ENCODE measurements at places on chromosomes 16 and 17. TPM values are rescaled to one million over a fixed set of nuclear protein-coding genes. Genes with fewer than 3 reads are reported as not detected.

DPEP2 gene
- polyA plus RNA-seq = 0.54 TPM

UNC13D gene
- polyA plus RNA-seq = 4.8 TPM

KARS1 gene
- polyA plus RNA-seq = 139 TPM

PRRT2 gene
- 29.4 TPM for polyA plus RNA-seq

SRL gene
- 0.90 TPM for polyA plus RNA-seq

ABAT gene
- polyA plus RNA-seq = 58.1 TPM

COQ9 gene
- 41.2 TPM for polyA plus RNA-seq

KCNJ18 gene
- polyA plus RNA-seq = not detected

- DNase-seq = no peak
These were observed 1879.9 kb downstream of the TP53TG3F start for GRCh38 chr16:35339337-35339736.

DNA sequence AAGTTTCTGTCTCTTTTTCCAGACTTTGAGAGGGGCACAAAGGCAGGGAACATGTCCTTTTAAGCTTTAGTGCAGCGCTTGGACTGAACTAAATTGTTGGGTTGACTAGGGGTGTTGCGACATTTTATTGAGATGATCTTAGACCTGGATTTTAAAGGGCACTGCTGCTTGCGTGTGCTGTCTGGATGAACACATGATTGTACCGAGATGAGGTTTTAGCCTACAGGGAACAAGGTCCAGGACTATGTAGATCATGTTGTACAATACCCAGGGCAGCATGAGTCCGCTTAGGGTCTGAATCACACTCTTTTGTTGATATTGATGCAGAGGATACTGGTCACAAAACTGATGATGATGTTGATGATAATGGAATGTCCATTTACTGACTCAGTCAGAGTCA, 5.2 kb upstream of the RGS9 start:
- DNase-seq = no peak

DNA sequence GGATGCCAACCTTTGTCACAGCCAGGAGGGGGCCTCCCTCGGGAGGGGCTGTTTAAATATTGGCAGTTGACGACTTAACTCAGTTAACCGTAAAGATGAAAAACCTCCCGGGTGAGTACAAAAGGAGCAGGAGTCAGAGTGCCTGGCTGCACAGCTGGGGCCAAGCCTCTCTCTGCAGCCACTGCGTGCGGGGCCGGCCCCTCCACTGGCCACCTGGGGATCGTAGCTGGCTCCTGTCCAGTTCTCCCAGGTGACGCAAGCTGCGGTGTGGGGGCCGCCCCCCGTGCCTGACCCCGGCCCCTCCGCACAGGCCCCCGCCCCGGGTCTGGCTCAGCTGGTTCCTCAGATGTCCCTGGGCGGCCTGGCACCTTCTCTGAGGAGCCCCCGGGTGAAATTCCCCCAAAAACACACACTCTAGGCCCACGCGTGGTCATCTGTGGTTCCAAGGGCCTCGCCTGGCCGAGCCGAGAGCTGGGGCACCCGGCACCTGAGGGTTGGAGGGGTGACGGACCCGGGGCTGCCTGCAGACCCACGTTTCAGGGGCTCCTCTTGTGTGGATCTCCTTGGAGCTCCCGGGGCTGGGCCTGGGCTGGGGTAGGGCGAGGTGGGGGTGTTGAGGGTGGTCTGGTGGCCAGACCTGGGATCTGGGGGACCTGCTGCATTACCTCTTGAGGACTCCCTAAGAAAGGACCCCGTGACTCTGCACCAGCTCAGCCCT, 7.4 kb upstream of the CACNA1H start:
- no peak for DNase-seq

DNA sequence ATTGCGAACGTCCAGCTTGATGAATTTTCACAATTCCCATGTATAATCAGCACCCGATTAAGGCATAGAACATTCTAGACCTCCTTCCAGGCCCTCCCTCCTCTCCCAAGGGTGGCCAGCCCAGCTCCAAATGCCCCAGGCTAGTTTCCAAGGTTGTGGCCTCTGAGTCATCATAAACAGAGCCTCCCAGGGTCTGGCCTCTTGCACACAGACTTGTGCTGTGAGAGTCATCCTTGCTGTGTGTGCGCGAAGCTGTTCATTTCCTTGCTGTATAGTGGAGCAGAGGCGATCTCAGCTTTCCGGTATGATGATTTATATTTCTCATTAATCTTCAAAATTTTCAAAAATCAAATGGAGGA, 20.5 kb upstream of the JPH3 start:
- DNase-seq = no peak

DNA sequence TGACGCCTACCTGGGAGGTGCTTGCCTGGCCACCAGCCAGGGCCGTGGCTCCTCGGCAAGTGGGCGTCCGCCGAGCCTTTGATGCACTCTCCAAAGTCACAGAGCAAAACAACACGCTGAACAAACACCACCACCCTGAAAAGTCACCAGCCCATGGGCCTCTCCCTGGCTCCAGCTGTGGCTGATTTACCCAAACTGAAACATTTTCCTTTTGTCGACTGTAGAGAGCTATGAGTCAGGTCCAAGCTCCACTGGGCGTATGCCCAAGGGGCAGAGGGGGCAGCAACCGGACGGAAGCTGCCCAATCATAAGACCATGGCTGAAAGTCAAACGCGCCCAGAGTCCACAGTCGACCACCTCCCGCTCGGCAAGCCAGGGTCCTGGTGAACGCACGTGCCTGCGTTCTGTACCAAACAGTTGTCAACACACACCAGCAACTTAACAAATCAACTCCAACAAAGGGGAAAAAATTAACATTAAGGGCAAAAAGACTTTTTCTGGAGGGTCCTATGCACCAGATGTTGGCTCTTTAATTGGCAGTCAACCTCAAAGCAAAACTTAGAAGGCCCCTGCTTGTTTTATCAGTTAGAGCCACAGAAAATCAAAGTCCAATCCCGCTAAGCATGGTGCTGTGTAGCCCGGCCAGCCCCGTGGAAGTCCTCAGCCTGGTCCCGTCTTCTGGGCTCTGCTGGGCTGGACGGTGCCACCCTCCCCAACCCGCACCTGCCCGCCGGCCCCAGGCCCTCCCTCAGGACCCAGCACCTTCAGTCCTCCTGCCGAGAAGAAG, 47.3 kb downstream of the TBC1D16 start:
- DNase-seq = no peak

- DNase-seq = no peak
These were observed 158.2 kb downstream of the AIPL1 start for GRCh38 chr17:6276711-6277110.

- DNase-seq = no peak
These were observed 205.7 kb upstream of the CPHXL start for GRCh38 chr16:75931970-75932369.

DNA sequence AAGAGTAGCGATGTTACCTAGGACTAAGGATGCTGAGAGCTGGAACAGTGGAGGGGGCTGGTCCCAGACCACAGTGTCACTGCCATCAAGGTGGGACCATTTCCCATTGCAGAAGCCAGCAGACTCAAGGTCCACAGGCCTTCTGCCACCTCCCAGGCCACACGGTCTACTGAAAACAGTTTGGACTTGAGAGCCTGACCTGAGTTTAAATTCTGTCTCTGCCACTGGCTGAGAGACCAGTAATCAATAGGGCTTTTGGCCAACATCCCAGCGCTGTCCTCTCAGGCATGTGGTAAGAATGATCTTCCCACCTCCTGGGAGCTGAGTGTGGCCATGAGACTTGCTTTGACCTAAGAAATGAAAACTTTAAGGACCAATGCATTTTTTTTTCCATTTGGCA, 331.4 kb upstream of the CDH5 start:
- DNase-seq = no peak

GRCh38 chr16:54672500-54672899, 258.2 kb upstream of the IRX5 start:
- no peak for DNase-seq

DNA sequence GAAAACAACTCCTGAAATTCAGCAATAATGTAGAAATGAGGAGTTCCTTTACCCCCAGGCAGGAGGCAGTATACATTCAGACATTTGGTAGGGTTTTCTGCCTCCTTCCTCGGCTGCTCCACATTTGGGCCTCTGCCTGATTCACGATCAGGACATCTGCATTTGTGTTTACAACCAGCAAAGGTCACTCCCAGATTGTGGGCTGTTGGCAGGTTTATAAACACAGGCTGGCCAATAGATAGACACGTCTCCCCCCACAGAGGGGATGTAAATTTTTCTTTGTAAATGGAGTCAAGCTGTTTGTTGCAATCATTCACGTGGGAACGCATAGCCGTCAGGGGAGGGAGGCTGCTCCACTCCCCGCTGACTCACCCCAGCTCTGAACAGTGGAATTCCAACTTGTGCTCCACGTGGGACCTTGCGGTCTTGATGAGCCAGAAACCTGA, 252.1 kb upstream of the N4BP1 start:
- DNase-seq = no peak

DNA sequence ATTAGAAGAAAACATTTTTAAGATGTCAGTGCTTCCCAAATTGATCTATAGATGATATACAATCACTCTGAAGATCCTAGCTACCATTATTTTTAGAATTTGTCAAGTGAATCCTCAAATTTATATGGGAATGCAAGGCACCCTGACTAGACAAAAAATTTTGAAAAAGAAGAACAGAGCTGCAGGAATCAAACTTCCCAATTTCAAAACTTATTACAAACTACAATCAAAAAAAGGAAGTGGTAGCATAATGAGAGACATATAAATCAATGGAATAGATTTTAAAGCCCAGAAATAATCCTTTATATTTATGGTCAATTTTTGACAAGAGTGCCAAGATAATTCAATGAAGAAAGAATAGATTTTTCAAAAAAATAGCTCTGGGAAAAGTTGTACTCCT, 198.3 kb upstream of the KCNJ16 start:
- DNase-seq = no peak

- DNase-seq = no peak
These were observed 158.5 kb downstream of the PPM1E start for GRCh38 chr17:58913971-58914769.

GRCh38 chr16:14364386-14365199, 265.5 kb downstream of the PARN start:
- peak; percentile 29 for DNase-seq

DNA sequence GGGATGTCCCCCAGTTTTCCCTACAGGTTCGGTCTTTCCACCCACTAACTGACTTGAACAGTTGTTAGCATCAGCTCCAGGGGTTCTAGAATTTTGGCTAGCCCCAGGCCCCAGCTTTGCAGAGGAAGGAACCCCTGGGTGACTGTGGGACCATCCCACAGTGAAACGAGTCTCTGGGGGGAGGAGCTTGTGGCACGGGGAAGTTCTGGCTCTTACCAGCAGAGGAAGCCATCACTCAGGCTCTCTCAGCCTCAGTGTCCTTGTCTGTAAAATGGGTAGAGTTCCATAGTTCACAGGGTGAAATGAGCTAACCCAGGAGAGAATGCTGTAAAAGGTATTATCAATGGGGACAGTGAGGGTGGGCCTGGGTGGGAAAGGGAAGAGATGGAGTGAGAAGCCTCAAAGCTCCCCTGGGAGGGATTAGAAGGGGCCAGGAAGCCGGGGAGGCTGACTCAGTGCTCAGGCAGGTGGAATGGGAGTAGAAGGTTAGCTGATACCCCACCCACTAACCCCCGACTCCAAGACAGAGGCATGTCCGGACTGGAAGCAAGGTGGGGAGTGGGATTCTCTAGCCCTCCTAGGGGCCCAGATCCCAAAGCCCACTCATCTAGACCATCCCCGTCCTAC, 30.9 kb upstream of the CDC42EP4 start:
- no peak for DNase-seq

DNA sequence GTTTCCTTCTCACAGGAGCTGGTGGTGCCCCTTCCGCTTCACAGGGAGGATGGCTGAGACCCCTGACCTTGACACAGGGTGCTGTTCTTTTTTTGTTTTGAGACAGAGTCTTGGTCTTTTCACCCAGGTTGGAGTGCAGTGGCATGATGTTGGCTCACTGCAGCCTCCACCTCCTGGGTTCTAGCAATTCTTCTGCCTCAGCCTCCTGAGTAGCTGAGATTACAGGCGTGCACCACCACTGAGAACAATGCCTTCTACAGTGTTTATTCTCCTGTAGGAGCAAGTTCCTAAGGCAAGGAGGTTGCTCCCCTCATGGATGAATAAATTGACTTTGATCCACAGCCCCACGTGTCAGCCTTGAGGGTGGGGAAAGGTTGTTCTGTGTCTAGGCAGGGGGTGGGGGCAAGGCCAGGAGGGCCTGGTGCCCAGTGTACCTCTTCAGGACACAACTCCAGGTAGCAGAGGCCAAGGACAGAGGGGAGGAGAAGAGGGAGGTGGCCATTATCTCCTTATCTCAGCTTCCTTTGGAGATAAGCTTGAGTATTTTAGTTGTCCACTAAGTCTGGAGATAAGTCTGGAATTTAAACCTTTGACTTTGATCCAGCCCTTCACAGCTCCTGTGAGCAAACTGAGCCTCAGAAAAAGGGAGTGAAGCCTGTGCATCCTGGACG, 159.4 kb downstream of the SEC14L1 start:
- DNase-seq = no peak

DNA sequence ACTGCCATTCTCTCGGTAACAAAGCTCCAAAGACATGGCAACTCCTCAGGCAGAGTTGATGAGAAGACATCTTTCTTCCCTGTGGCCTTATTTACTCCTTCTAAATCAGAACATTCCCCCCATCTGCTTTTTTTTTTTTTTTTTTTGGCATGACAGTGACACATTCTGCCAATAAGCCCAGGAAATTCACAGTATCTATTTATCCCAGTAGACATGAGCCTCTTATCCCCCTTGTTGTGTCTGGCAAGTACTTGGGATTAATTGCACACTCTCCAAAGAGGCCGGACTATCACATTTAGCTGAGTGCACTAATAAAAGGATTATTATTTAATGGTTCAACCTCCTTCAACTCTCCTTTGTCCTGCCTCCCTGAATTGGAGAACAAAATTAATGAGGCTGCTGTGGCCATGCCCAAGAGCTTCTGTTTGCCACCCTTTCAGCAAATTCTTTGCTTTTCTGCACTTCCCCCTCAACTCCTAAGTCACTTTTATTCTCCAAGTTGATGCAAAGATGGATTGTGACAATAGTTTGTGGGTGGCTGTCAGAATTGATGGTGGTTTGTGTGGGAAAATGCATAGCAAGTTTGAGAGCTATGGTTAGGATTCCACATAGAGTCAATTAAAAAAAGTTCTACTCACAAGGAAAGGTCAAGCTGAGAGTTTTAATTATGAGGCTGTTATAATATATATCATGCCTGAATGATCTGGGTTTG, 47.2 kb downstream of the GPR139 start:
- no peak for DNase-seq

- no peak for DNase-seq
These were observed 62.0 kb upstream of the NUDT7 start for GRCh38 chr16:77660311-77660710.

DNA sequence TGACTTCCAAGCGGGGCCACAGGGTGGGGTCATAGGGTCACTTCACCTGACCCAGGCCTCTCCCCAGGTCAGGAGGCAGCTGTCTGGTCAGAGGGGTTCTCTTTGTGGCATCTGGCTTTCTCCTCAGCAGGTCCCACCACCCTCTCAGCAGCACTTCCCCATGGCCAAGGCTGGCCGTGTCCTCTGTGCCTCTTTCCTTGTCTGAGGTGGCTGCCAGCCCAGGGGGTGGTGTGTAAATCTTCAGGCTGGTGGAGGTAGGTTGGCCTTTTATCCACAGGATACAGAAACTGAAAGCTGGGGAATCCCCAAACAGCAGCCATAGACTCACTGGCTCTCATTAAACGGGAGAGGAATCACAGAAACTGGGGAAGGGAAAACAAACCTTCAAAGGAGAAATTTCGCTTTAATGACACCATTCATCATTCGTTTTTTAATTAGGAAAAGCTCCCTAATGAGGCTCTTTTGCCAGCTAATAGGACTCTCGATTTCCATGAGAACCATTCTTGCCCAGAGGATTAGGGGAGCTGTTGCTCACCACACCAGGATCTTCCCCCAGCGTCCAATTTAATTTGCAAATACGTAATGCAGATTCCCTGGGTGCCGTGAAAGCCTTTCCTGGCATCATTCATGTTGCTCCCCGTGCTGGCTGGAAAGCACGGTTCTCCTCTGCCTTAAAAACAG, 18.0 kb downstream of the C17orf75 start:
- no peak for DNase-seq

All from left renal pelvis (tissue), 4 donors.